ENCODE measurements at places on chromosomes 2 and 18.

GRCh38 chr2:237588044-237588696 is 2.4 kb downstream of the RAB17 start:
- DNase-seq: no peak

DNA sequence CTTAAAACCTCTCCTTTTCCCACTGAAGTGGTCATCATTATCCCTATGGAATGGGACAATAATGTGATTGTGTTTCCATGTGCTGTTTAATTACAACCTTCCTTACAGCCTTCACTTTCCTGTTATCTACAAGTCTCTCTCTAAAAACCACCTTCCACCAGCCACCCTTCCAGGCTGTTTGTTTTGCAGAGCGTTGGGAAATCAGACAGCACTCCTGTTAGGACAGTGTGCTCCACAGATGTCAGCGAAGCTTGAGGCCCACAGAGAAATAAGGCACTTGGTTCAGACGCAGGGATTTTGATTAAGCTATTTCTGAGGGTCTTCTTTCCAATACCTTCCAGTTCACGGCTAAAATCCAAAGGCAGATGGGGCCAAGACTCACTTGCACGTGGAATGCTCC is 32.3 kb upstream of the ASPRV1 start:
- DNase-seq: no peak

GRCh38 chr2:147100406-147101035 is 744.3 kb upstream of the ACVR2A start:
- DNase-seq: no peak

DNA sequence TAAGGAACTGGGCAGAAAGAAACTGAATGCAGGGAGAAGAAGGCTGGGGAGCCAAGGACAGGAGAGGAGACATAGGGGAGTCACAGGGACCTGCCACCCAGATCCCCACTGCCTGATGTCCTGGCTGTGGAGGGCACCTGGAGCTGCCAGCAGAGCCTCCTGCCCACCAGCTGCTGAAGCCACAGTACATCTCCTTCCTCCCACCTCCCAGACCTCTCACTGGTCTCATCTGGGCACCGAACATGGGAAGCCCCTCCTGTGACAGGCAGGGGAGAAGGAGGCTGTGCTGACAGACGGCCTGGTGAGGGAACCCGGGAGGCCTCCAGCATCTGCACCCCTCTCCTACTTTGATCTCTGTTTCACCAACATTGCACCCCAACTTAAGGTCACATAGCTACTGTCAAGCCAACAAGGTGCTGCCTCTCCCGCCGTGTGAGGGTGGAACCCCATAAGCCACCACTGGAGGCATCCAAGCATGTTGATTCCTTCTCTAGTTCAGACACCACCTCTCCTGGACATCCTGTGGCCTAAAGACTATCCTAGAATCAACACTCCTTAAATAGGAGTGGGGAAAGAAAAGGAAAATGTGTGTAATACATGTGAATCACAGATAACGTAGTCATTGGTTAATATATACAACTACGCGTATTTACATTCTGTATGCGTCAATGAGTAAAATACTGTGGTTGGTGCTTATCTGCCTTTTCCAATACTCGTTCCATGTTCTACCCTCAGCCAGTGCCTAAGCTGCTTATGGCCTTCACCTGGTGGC is 3.5 kb upstream of the RNPEPL1 start:
- DNase-seq: no peak

- DNase-seq: no peak
These were observed 546 bp downstream of the CHPF start for GRCh38 chr2:219542931-219543595.

- no peak for DNase-seq
These were observed 60.1 kb upstream of the RMP24 start for GRCh38 chr18:35912332-35912731.

GRCh38 chr2:36058953-36059352 is 296.6 kb upstream of the CRIM1 start:
- DNase-seq: no peak

- no peak for DNase-seq
These were observed 234.6 kb downstream of the HAUS1 start for GRCh38 chr18:46338766-46339165.

All from non-pigmented ciliary epithelial cell (primary cell).